MCF 10A (cell line): ENCODE measurements at places on chromosomes 1 and 21. TPM values are rescaled to one million over a fixed set of nuclear protein-coding genes. Genes with fewer than 3 reads are reported as not detected.

The PAQR6 gene
- total RNA-seq: 21.5 and 29.2 TPM in 2 replicates

- no peak overlapping the region for H3K4me3 ChIP-seq
- H3K36me3 ChIP-seq: no peaks in the 10 kb centered on the region
- no peaks in the 10 kb centered on the region for H3K4me1 ChIP-seq
- no peak overlapping the region for H3K27ac ChIP-seq
Measured at GRCh38 chr1:33997127-33998036, 133.5 kb downstream of the HMGB4 start.

GRCh38 chr1:20476265-20477038 is 9.6 kb downstream of the CAMK2N1 start:
- H3K4me3 ChIP-seq: no peak overlapping the region
- H3K27me3 ChIP-seq: no peaks in the 10 kb centered on the region
- no peaks in the 10 kb centered on the region for H3K36me3 ChIP-seq
- peaks cover 9% of the 10 kb centered on the region for H3K4me1 ChIP-seq
- no peak overlapping the region for H3K27ac ChIP-seq

DNA sequence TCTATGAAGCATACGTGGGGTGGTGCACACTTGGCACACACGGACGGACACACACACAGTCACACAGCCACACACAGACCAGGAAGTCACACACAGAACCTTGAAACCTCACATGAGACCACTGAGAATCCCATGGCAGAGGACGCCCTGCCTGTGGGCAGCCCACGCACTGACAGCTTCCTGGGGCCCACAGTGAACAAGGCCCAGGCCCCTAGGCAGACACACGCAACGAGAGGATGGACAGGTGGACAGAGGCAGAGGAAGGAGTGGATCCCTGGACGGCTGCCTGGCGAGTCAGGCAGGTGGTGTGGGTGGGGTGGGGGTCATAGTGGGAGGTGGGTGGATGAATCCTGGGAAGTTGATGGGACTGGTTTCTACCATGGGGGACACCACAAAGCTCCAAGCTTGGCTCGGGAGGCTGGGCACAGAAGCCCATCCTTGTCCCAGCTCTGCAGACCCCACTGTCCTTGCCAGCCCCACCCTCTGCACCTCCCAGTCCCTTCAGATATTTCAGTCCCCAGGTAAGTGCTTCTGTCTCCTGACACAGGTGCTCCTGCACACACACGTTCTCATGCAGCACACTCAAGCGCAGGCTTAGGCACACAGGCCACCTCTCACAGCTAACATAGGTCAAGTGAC is 49.1 kb downstream of the WNT9A start:
- peaks cover 13% of the 10 kb centered on the region for H3K27me3 ChIP-seq
- H3K36me3 ChIP-seq: no peaks in the 10 kb centered on the region
- H3K4me1 ChIP-seq: peaks cover 16% of the 10 kb centered on the region
- no peak overlapping the region for H3K27ac ChIP-seq

GRCh38 chr1:206685769-206686477 is 1.2 kb downstream of the MAPKAPK2 start:
- peak; percentile 91 for DNase-seq
- H3K27ac ChIP-seq: peak overlapping the region; percentile 97
- H3K4me1 ChIP-seq: peaks cover 56% of the 10 kb centered on the region
- no peaks in the 10 kb centered on the region for H3K27me3 ChIP-seq
- peak overlapping the region; percentile 93 for H3K4me3 ChIP-seq
- H3K36me3 ChIP-seq: peaks cover 7% of the 10 kb centered on the region

- no peaks in the 10 kb centered on the region for H3K27me3 ChIP-seq
- H3K4me1 ChIP-seq: peaks cover 16% of the 10 kb centered on the region
- H3K27ac ChIP-seq: no peak overlapping the region
- no peak for DNase-seq
Measured at GRCh38 chr1:185849014-185849413, 114.8 kb downstream of the HMCN1 start.

DNA sequence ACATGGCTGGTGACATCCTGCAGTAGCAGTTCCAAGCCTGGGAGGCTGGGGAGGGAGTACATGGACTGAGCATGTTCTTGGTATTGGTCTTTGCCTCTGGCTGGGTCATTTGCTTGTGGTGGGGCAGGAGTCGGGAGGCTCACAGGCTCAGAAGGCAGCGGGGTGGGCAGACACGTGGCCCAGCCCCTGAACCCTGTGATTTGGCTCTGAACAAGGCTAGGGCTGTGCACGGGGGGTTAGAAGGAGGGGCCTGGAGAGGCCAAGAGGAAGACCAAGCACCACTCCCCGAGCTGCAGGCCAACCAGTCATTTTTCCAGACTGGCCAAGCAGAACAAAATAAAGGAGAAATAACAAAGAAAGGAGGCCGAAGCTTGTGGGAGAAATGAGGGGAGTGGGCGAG is 9.7 kb upstream of the PRELP start:
- no peaks in the 10 kb centered on the region for H3K36me3 ChIP-seq
- H3K27me3 ChIP-seq: peaks cover 11% of the 10 kb centered on the region
- no peak overlapping the region for H3K27ac ChIP-seq
- no peak for DNase-seq
- peaks cover 28% of the 10 kb centered on the region for H3K4me1 ChIP-seq

- no peak overlapping the region for H3K4me3 ChIP-seq
- peaks cover 21% of the 10 kb centered on the region for H3K27me3 ChIP-seq
- H3K27ac ChIP-seq: no peak overlapping the region
- peaks cover 8% of the 10 kb centered on the region for H3K4me1 ChIP-seq
Measured at GRCh38 chr1:147853391-147853790, 49.2 kb upstream of the GJA8 start.

DNA sequence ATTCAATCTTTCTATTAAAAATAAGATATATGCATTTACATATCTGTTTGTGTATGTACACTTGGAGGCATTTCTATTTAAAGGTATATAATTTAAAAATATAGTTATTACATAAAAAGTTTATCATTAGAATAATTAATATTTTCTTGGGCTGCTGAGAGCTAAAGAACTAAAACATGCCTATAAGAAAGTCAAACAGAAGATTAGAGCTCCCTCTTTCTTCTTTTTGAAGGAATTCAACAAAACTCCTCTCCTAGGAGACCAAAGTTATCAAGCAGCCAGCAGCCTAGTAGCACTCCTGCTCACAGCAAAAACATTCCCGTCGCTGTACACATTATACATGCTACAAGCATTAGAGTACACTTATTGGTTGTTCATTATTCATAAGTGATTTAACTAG is 216.4 kb downstream of the VAV3 start:
- peak; percentile 47 for DNase-seq
- no peaks in the 10 kb centered on the region for H3K36me3 ChIP-seq
- no peak overlapping the region for H3K27ac ChIP-seq

GRCh38 chr1:21614419-21615115 is 54.6 kb downstream of the RAP1GAP start:
- no peaks in the 10 kb centered on the region for H3K4me1 ChIP-seq
- H3K36me3 ChIP-seq: no peaks in the 10 kb centered on the region
- H3K27me3 ChIP-seq: no peaks in the 10 kb centered on the region
- no peak overlapping the region for H3K4me3 ChIP-seq
- H3K27ac ChIP-seq: no peak overlapping the region

DNA sequence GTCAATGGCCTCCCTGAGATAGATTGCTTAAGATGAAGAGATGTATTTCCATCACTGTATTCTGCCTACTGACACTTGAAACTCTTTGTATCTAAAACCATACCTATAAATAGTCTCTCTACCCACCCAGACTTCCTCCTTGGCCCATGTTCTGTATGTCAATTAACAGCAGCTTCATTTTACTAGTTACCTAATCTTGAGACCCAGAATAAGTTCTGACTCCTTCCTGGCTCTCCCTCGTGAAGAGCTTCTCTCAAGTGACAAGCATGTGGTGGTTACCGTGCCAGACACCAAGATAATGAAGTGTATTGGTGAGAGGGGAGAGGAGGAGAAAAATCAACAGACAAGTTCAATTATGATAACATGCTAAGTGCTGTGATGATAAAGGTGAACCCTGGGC is 128.8 kb upstream of the RAVER2 start:
- H3K27me3 ChIP-seq: no peaks in the 10 kb centered on the region
- DNase-seq: no peak
- H3K36me3 ChIP-seq: no peaks in the 10 kb centered on the region
- H3K4me1 ChIP-seq: peaks cover 5% of the 10 kb centered on the region
- H3K27ac ChIP-seq: no peak overlapping the region

The FAM167B gene
- total RNA-seq: 0.34 TPM in 1 of 2 replicates, not detected in the other

DNA sequence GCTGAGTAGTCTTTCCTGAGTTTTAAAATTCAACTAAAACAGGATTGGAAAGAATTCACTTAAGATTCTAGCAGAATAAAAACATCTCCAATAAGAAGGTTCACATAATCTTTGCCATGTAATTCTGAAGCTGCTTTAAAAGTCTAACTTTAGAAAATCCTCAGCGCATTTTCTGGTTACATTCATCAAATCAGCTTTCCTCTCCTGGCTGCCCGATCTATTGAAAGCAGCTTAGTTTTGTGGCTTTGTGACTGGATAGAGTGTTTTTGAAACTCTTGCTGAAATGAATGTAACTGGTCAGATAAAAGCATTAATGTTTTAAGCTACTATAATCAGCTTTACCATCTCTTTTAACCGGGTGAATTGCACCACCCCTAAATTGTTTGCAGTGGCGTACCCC is 66.8 kb downstream of the DOP1B start:
- no peaks in the 10 kb centered on the region for H3K36me3 ChIP-seq
- no peak overlapping the region for H3K27ac ChIP-seq
- H3K4me1 ChIP-seq: no peaks in the 10 kb centered on the region
- no peaks in the 10 kb centered on the region for H3K27me3 ChIP-seq

The TNFRSF14 gene
- total RNA-seq: 4.2 and 4.6 TPM in 2 replicates

- no peak for DNase-seq
- H3K27me3 ChIP-seq: no peaks in the 10 kb centered on the region
- peak overlapping the region; percentile 39 for H3K4me3 ChIP-seq
- H3K4me1 ChIP-seq: peaks cover 15% of the 10 kb centered on the region
Measured at GRCh38 chr1:8318436-8318835, 522 bp downstream of the SLC45A1 start.

The PRAMEF25 gene
- not detected in 2 replicates for total RNA-seq

The TSTD1 gene
- total RNA-seq: 35.2 and 48.0 TPM in 2 replicates

DNA sequence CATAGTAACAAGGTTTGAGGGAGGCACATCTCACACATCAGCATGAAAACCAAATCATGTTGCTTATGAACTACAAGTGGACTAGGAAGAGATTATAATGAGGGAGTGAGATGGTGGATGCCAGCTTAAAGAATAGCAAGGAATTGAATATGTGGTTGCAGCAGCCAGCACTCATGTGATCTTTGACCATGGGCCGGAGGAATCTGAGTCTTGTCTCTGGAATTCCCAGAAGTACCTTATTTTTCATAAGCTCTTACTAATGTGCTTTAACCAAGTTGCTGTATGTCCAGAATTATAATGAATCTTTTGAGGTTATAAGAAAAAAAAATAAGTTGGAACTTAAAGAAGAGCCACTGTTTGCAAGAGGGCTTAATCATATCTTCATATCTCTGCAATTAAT is 97.0 kb downstream of the DISP1 start:
- peaks cover 28% of the 10 kb centered on the region for H3K4me1 ChIP-seq
- no peak overlapping the region for H3K27ac ChIP-seq
- H3K4me3 ChIP-seq: no peak overlapping the region

DNA sequence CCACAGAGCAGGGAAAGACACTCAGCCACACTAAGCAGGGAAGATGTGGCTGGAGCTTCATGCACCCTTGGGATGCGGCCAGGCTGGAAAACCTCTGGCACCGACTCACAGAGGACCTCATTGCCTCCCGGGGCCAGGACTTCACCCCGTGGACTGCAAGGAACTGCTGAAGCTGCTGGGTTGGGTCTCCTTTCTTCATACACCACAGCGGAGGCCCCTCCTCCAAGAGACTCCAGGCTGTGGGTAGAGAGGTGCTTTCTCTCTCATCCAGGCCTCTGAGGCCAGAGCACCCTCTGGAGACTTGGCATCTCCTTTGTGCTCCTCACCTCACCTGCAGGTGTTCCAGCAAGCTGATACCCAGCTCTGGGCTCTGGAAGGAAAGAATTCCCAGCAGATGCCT is 76.0 kb upstream of the EDN2 start:
- H3K36me3 ChIP-seq: peaks cover 5% of the 10 kb centered on the region
- H3K27ac ChIP-seq: no peak overlapping the region
- DNase-seq: no peak
- H3K4me3 ChIP-seq: no peak overlapping the region
